ENCODE measurements at places on chromosomes 2 and 18.
A peak's percentile ranks its signal among the peaks of the same experiment; 100 is the strongest.

GRCh38 chr2:236960531-236960930 lies 125.2 kb upstream of the COPS8 start:
- H3K36me3 ChIP-seq: no peaks in the 10 kb centered on the region
- no peak for DNase-seq
- H3K27me3 ChIP-seq: no peaks in the 10 kb centered on the region

DNA sequence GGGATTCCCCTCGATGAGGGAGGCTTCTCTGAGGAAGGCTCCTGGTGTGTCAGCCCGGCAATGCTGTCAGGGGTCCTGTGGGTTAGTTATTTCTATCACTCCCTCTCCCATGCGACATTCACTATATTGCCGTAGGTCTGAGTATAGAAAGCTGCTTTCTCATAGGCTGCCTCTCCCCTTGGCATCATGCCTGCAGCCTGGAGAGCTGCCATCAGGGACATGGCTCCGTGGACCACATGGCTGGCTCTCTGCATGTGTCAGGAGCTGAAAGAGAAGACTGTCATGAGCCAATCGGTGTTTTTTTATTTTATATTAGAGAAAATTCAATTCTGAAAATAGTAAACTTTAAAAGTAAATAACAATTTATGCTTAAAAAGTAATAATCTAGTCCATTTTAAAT lies 198.0 kb downstream of the CDH20 start:
- no peaks in the 10 kb centered on the region for H3K4me1 ChIP-seq
- H3K4me3 ChIP-seq: no peak overlapping the region
- H3K36me3 ChIP-seq: no peaks in the 10 kb centered on the region
- no peak for DNase-seq

GRCh38 chr18:75160364-75160763 lies 48.6 kb downstream of the PTGR3 start:
- H3K4me3 ChIP-seq: no peak overlapping the region
- H3K27me3 ChIP-seq: no peaks in the 10 kb centered on the region
- no peaks in the 10 kb centered on the region for H3K36me3 ChIP-seq
- H3K4me1 ChIP-seq: no peaks in the 10 kb centered on the region
- peak; percentile 7 for DNase-seq

GRCh38 chr2:226953826-226954225 lies 118.0 kb downstream of the RHBDD1 start:
- no peaks in the 10 kb centered on the region for H3K4me1 ChIP-seq
- DNase-seq: no peak
- H3K27me3 ChIP-seq: no peaks in the 10 kb centered on the region
- no peak overlapping the region for H3K27ac ChIP-seq

DNA sequence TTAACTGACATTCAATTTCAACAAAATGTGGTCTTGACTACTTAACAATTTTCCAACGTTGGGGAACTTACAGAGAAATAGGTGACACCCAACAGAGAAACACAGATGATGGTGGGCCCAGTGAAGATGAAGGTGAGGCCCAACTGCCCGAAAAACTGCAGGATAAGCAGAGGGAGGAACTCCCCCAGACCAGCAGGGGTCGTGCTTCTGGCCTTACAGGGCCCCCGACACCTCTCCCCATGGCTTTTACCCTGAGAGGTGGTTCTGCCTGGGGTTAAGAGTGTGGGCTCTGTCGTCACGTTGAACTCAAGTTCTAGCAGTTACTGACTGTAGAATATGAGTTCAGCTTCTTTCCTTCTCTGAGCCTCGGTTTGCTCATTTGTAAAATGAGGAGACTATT lies 119.5 kb upstream of the SMIM21 start:
- no peaks in the 10 kb centered on the region for H3K36me3 ChIP-seq
- no peak for DNase-seq
- H3K27ac ChIP-seq: no peak overlapping the region
- H3K27me3 ChIP-seq: no peaks in the 10 kb centered on the region

GRCh38 chr18:45849529-45849928 lies 24.1 kb downstream of the SIGLEC15 start:
- no peak overlapping the region for H3K27ac ChIP-seq
- H3K4me1 ChIP-seq: peaks cover 3% of the 10 kb centered on the region
- H3K4me3 ChIP-seq: no peak overlapping the region
- no peak for DNase-seq
- peaks cover 19% of the 10 kb centered on the region for H3K36me3 ChIP-seq

DNA sequence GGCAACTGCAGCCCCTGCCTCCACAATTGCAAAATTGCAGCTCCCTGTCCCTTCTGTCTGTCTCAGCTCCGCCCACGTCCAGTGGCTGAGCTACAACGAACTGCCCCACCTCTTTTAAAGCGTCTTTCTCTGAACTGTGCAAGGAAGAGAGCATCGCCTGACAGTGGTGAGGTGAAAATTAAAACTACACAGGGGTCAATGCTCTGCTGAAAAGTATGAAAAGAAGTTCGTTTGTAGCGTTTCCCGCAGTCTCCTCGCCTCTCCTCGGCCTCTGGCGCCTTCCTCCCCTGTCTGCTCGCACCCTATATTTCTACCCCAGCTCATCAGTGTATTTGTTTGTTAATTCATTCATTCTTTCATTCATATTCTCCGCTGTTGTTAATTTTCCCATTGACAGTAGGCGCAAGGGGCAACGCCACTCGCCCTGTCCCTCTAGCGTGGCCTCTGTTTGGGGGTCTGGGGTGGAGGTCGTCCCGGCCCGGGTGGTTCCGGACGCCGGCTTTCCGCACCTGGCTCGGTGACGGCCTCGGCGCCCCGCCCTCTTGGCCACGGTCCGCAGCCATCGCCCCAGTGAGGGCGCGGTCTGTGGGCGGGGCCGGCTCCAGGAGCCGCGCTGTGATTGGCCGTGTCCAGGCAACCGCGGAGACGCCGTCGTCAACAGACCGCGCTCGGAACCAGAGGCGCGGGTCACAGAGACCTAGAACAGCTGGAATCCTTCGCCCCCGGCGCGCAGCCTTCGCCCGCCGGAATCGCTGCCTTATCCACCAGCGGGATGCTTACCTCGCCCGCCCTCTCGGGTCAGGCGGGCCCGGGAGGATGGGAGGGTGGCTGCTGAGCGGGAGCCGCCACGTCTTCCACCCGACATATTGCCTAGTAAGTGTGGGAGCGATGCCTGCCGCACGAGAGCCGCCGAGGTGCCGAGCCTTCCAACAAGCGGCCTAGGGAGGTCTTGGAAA lies at the start of gene VWA3B:
Gene VWA3B, plus strand, starts transcription at position 677 of the 956 bp plus-strand sequence. CDS start 5,926 bp downstream, outside the sequence.
- peak within 1 kb of the TSS; percentile 43 for H3K4me3 ChIP-seq
- peaks cover 2% of the 10 kb centered on the region for H3K4me1 ChIP-seq
- H3K27ac ChIP-seq: no peak within 1 kb of the TSS
- no peaks in the 10 kb centered on the region for H3K36me3 ChIP-seq
- DNase-seq: peak; percentile 36
- H3K27me3 ChIP-seq: peaks cover 12% of the 10 kb centered on the region

DNA sequence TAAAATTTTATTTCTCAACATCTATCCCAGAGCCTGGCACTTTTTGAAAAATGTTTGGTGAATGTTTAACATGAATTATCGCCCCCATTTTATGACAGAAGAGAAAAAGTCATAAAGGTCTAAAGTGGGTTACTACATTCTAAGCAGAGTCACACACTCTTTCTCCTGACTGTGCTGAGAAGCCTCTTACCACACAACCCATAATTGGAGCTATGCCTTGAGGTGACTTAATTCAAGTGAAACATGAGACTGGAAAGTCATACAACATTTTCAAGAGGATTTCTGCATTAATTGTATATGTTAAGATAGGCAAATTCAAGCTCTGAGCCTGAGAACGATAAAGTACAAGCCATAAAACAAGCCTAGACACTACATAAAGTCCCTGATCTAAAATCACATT lies 3.1 kb upstream of the DSEL start:
- no peaks in the 10 kb centered on the region for H3K36me3 ChIP-seq
- DNase-seq: peak; percentile 94
- H3K27me3 ChIP-seq: no peaks in the 10 kb centered on the region
- no peak overlapping the region for H3K27ac ChIP-seq
